ENCODE measurements at places on chromosomes 7 and 10.

DNA sequence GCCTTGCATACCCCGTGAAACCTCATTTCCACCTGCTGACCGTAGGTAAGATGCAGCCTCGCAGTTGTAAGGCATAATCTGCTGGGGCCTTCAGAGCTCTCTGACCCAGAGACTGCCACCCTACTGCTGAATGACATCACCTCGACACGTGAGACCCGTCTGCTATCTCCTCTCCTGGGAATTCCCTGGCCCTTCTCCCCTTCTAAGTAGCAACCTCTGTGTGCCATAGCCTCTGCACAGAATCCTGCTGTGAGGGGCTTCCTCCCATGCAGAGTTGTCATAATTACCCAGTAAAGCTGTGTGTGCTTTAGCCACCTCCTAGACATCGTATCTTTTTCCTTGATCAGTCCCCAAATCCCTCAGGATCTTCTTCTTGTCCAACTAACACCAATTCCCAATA is 106.7 kb downstream of the CACNB2 start:
- no peak for DNase-seq

- no peak for DNase-seq
Observed at GRCh38 chr7:150373049-150373801, 4.6 kb downstream of the REPIN1 start.

GRCh38 chr10:10515479-10516204 is 502.0 kb upstream of the CELF2 start:
- no peak for DNase-seq

DNA sequence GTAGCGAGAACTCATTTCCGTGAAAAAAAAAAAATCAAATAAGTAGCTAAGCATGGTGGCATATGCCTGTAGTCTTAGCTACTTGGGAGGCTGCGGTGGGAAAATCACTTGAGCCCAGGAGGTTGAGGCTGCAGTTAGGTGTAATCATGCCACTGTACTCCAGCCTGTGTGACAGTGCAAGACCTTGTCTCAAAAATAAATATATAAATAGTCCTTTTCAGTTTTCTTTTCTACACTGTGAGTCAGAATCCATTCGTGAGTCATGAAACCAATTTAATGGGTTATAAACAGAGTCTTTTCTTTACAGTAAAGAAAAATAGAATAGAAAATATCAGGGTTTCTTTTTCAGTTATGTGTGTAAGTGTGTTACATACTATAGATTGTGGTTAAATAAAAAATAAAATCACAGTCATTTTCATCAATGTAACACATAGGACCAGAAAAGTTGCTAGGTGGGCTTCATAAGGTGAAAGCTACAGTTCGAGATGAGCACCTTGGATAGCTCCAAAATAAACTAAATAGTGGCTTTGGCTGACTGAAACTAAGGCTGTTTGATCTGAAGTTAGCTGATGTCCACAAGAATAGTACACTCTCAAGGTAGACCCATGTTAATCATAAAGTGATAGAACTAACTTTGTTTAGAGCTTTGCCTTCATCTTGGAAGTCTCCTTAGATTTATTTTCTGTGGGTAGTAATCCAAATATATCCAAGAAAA is 781.1 kb downstream of the GATA3 start:
- no peak for DNase-seq

- no peak for DNase-seq
Observed at GRCh38 chr7:115066050-115066449, 144.2 kb downstream of the MDFIC start.

DNA sequence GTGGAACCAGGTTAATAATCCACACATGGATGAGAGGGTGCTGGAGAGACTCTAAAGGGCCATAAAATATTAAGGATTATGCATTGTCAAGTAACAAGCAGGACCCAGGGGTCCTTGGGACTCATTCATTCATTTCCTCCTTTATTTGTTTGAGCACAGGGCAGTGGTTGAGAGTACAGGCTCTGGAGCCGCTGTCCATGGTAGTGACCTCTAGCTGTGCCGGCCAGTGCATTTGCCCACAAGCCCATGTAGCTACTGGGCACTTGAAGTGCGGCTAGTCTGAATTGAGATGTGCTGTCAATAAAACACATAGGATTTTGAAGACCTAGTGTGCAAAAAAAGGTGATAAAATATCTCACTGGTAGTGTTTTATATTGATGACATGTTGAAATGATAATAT is 137.6 kb downstream of the C10orf105 start:
- DNase-seq = no peak

- DNase-seq = no peak
Observed at GRCh38 chr7:2521952-2522591, 2.5 kb downstream of the LFNG start.

DNA sequence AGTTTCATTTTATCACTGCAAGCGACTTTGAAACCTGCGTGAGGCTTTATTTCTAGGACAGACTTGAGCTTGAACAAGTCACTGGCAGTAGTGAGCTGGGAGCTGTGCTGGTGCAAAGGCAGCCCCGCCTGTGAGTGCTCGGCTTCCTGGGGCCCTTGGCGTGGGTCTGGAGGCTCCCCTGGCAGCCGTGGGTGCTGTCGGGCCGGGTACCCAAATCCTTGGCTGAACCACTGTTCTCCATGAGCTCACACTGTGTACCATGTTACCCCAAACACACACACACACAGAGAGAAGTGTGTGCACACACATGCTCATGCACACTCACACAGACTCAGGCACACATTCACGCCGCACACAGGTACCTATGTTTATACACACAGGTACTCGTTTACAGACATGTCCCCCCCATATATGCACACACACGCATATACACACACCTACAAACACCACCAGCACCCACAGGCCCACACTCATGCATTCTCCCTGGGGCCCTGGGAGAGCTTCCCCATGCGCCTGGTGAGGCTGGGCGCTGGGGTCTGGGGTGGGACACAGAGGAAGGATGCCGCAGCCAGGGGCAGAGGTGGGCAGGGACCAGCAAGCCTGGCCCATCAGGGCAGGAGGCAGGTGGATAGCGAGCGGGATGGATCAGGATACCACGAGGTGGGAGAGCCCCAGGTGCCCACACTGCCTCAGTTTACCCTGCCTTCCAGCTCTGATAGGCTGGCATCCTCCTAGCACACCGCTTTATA is 158.8 kb downstream of the ADARB2 start:
- DNase-seq = no peak

- DNase-seq = no peak
Observed at GRCh38 chr10:43854007-43854406, 205.3 kb upstream of the ZNF32 start.

DNA sequence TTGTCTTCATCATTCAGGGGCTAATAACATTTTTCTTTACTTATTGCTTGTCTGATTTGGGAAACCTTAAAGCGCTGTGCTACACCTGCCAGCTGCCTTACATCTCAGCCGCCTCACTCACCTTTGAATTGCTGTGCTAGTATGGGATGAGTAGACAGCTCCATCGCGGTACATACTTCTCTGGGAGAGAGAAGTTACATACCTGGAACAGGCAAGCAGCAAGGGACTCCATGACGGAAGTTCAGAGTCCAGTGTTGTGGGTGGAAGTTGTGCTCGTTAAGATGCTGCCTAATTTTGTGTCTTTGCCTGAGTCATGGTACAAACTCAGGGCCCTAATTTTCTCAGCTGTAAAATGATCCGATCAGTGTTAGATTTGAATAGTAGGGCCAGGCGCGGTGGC is 1.9 kb downstream of the NUB1 start:
- no peak for DNase-seq

- DNase-seq = no peak
Observed at GRCh38 chr10:79547973-79548372, 12.2 kb downstream of the SFTPA2 start.

DNA sequence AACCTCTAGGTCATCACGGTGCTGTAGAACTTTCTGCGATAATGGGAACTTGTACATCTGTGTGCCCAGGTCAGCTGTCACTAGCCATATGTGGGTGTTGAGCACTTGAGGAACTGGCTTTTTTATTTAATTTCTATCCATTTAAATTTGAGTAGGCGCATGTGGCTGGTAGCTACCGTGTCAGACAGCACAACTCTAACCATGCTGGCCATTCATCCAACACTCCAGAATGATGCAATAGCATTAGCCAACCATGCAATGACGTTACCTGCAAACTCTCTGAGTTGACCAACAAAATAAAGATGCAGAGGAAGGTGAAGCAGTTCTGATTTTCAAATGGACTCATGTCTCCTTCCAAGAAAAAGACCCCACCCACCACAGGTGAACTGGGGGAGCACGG is 24.4 kb upstream of the CHST15 start:
- no peak for DNase-seq

DNA sequence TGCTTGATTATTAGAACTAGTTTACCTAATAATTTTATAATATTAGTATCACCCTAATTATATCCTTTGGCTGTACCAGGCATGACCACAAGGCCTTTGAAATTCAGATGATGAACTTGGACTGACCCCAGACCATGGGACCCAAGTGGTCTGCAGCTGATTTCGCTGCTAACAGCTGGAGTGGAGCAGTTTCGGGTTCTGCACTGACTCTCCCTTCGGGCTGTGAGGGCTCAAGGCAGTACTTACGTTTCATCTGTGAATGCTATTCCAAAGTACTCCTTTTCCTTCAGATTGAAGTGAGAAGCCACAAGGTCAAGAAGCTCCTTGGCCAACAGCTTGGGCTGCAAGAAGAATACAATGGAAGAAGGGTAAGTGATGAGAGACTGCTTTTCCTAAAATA is 223.8 kb downstream of the PRPF18 start:
- DNase-seq = no peak
